AG09309 (cell line): ENCODE measurements at places on chromosomes 11 and 22.

- DNase-seq, result no peak
These were observed 5.3 kb downstream of the SLN start for GRCh38 chr11:107706531-107706930.

- DNase-seq, result peak; percentile 75
These were observed 26.9 kb downstream of the PICALM start for GRCh38 chr11:86041975-86042378.

DNA sequence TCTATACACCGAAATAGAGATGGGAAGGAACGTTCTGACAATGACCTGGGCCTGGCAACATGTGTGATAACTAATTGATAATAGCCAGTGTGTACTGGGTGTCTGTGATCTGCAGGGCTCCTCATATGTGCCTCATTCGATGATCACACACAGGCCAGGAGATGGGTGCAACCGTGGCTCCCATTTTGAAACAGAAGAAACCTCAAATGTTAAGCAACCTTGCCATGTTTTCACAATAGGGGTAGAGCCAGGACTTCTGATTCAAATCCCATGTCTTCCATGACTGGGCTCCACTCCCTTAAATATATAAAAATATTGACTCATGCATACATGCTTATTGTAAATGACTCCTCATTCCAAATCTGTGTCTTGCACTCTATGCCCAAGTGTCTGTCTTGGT lies 11.1 kb downstream of the APOL3 start:
- no peak for DNase-seq

DNA sequence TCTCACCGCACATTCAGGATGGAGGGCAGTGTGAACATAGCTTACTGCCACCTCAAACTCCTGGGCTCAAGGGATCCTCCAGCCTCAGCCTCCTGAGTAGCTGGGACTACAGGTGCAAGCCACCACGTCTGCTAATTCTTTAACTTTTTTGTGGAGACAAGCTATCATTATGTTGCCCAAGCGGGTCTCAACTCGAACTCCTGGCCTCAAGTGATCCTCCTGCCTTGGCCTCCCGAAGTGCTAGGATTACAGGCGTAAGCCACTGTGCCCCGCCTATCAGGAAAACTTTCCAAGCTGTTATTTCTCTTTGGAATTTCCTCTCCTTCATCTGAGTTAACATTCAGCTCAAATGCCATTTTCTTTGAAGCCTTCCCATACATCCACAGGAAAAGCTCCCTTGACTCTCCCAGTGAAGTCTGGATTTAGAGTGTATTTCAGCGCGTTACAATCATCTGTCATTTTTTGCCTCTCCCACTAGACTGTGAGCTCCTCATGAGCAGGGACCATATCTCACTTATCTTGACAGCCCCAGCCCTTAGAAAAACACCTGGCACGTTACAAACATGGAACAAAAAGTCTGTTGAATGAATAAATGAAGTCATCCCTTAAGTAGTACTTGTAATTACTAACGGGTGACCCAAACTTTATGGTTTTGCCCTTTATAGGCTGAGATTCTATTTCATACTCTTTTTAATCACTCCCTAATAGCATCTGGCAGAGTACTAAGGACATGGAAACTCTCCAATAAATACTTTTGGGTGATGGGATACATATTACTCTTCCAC lies 2.2 kb downstream of the MRTFA start:
- no peak for DNase-seq

DNA sequence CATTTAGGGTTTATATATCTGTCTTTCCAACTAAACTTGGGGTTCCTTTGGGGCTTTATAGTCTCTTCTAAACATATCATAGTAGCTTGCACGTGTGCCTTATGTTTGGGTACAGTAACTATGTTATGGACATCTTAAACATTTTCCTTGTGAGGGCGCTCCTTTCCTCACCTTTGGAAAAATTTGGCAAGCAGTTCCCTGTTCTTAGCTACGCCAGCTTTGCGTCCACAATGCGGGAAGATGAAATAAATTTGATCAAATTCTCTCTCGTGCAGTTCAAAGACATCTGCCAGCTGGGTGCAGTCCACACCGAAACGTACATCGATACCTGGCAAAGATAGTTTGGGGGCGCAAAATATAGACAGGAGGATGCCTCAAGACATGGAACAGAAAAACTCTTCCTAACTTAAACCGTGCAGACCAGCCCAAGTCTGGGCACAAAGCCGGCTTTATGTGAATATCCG lies 548 bp downstream of the FDXACB1 start:
- no peak for DNase-seq

DNA sequence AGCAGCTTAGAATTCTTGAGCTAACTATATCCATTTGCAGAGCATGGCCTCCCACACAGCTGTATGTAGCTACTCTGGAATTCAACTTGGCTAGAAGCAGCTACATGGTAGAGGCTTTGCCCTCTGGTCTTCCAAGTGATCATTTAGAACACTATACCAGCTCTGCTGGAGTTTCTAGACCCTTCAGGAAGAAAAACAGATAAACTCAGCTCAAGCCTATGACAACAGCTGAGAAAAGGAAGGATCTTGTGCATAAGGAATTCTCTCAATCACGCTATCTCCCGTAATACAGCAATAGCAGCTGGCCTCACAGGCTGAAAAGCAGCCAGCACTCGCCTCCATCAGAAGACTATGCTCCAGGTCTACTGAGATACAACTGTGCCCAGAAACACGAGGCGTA lies 50.6 kb upstream of the APOA1 start:
- no peak for DNase-seq

DNA sequence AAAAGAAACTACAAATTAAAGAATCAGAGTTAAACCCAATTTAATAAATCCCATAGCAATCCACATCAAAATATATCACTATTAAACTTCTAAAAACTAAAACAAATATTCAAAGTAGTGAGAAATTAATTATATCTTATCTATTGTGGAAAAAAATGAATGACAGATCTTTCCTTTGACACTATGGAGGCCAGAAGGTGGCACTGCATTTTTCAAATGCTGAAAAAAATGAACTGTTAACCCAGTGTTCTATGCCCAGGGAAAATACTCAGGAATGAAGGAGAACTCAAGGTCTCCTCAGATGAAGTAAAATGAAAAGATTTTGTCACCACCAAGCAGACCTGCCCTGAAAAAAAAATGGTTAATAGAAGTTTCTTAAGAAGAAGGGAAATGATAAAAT lies 27.7 kb downstream of the TYR start:
- no peak for DNase-seq

- no peak for DNase-seq
These were observed 4.4 kb downstream of the ASCL2 start for GRCh38 chr11:2265854-2266585.

- DNase-seq, result no peak
These were observed 19.4 kb downstream of the RELT start for GRCh38 chr11:73395297-73396208.

DNA sequence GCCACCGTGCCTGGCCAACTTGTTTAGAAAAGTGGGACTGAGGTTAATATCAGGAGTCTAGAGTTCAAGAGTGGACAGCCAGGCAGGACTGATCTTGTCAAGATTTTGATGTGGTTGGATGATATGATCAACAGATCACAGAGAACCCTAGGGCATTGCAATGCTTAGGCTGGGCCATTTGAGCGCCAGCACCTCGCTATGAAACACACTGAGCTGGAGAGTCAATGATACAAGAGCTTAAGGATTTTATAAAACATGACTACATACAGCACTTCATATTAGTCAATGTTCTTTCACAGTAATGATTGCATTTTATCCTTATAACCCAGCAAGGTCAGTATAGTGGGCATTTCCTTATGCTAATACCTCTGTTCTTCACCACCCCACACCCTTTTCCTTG lies 15.4 kb upstream of the PEX26 start:
- DNase-seq, result no peak

DNA sequence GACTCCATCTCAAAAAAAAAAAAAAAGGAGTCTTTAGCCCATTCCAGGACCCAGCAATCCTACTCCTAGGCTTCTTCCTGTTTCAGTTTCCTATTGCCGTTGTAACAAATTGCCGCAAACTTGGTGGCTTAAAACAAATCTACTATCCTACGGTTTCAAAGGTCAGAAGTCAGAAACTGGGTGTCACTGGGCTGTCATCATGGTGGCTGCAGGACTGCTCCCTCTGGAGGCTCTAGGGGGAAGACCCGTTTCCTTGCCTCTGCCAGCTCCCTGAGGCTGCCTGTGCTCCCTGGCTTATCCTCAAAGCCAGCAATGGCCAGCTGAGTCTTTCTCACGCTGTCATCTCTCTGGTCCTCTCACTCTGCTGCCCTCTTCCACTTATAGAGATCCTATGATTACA lies 8.7 kb upstream of the DAGLA start:
- DNase-seq, result no peak

DNA sequence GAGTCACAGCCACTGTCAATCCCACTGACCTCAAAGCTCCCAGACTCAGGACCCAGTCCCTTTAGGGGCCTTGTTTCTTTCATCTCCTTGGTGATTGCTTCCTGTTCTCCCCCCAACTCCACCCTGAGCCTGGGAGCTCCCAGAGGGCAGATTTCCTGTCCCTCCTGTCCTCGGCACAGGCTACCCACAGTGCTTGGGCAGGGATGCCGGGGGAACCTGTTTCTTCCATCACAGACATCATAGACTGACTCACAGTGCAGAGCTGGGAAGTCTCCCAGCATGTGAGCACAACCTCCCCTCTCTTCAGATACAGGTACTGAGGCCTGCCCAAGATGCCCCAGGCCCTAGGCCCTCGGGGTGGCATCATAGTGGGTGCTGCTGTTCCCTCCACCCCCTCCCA lies 16.6 kb downstream of the TRIM29 start:
- no peak for DNase-seq

- peak; percentile 60 for DNase-seq
These were observed 16.0 kb upstream of the PHLDA2 start for GRCh38 chr11:2945031-2945756.

DNA sequence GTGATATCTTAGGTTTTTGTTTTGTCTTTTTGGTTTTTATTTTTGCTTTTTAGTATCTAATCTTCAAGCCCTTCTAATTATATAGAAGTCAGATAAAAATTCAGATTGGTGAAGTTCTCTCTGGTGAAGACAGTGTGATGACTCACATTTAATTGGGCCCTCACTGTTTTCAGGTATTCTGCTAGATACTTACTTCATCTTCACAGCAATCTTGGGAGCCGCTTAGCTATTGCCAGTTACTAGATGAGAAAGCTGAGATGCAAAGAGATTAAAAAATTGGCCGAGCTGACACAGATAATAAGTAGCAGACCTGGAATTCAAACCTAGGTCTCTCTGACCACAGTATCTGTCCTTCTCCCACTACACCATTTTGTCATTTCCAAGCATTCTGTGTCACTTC lies 75.0 kb downstream of the PPP2R1B start:
- no peak for DNase-seq

GRCh38 chr11:62694455-62695167 lies 5.3 kb upstream of the LRRN4CL start:
- no peak for DNase-seq

GRCh38 chr11:44770401-44770800 lies 43.6 kb downstream of the TSPAN18 start:
- no peak for DNase-seq

DNA sequence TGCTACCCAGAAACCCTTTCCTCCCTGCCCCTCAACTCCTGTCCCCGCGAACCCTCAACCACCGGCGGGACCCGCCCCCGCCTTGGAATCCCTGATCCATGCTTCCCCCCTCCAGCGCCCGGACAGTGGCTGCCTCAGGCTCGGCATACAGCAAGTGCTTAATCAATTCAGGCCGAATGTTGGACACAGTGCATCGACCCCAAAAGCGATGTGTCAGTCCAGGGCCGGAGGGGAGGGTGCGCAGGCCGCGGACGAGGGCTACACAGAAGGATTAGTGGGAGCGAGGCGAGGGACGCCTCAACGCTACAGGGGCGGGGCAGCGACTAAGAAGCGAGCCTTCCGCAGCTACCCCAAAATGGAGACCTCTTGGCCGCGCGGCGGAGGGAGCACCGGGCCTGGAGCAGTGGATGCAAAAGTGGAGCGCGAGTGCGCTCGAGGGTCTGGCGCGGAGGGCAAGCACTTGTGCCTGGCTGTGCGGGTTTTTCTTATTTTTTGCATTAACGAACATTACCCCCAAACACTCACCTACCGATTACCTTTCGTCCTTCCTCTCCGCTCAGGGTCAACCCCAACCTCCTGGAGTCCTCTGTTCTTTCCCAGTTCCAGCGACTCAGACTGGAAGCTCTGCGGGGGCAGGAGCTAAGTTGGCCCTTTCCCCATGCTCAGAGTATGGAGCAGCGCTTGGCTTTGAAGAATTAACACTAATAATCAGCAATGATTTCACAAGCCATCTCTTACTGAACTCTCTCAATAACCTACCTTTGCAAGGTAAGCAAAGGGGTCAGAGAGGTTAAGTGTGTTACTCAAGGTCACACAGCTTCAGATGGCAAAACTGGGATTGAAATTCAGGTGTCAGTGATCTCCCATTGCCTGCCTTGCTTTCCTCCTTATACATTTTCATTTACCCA lies 30.0 kb upstream of the WNT11 start:
- DNase-seq, result no peak

- DNase-seq, result no peak
These were observed 14.9 kb downstream of the GAS2 start for GRCh38 chr11:22681281-22681812.

- DNase-seq, result no peak
These were observed 33.4 kb upstream of the ATXN10 start for GRCh38 chr22:45638197-45638596.

DNA sequence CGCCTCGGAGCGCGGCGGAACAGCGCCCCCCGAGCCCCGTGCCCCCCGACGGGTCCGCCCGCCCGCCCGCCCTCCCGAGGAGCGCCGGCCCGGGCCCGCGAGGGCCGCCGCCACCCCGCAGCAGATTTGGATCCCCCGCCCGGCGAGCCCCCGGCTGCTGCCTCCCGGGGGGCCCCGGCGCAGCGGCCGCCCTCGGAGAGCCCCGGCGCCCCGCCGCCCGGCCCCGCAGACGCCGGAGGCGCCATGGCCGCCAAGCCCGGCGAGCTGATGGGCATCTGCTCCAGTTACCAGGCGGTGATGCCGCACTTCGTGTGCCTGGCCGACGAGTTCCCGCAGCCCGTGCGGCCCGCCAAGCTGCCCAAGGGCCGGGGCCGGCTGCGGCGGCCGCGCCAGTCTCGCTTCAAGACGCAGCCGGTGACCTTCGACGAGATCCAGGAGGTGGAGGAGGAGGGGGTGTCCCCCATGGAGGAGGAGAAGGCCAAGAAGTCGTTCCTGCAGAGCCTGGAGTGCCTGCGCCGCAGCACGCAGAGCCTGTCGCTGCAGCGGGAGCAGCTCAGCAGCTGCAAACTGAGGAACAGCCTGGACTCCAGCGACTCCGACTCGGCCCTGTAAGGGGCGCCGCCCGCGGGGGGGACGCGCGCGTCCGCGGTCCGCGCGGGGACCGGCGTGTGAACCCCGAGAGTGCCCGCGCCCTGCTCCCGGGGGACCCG lies 380 bp downstream of the C11orf96 start:
- no peak for DNase-seq

DNA sequence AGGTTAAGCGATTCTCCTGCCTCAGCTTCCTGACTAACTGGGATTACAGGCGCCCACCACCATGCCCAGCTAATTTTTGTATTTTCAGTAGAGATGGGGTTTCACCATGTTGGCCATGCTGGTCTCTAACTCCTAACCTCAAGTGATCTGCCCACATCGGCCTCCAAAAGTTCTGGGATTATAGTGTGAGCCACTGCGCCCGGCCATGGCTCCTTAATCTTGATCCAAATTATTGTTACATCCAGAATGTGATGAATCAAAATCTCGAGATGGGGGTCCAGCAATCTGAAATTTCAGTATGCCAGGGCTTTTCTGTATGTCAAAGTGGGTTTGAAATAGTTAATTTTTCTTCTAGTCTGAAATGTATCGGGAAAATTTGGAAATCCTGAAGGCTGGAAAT lies 3.7 kb downstream of the RPL27A start:
- DNase-seq, result no peak
